Brain microvascular endothelial cell (primary cell): ENCODE measurements at places on chromosomes 13 and 19.

DNA sequence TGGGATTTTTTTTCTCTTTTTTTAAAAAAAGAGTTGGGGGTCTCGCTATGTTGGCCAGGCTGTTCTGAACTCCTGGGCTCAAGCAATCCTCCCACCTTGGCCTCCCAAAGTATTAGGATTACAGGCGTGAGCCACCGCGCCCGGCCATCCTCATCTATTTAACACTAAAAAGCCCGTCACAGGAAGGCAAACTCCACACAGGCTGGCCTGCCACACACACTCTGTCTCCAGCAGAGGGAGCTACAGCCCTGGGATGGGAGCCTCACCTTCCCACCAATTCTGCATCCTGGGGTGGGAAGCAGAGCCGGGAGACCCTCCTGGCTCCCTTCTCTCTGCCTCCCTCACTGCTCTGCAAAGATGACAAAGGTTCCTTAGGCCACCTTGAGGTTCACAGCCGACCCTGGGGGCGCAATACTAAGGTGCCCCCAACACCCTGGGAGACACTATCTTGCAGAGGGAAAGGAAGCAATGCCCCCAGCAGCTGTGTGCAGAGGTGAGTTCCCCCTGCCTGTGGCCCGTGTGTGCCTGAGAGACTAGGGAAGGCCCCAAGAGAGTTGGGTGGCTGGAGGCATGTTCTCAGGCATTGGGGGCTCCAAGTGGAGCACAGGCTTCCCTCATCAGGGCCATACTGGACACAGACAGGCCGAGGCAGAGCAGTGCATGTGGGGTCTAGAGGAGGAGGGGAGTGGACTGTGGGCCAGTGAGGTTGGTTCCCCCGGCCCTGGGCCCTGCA is 27.4 kb upstream of the TIMM44 start:
- DNase-seq: peak; percentile 20

DNA sequence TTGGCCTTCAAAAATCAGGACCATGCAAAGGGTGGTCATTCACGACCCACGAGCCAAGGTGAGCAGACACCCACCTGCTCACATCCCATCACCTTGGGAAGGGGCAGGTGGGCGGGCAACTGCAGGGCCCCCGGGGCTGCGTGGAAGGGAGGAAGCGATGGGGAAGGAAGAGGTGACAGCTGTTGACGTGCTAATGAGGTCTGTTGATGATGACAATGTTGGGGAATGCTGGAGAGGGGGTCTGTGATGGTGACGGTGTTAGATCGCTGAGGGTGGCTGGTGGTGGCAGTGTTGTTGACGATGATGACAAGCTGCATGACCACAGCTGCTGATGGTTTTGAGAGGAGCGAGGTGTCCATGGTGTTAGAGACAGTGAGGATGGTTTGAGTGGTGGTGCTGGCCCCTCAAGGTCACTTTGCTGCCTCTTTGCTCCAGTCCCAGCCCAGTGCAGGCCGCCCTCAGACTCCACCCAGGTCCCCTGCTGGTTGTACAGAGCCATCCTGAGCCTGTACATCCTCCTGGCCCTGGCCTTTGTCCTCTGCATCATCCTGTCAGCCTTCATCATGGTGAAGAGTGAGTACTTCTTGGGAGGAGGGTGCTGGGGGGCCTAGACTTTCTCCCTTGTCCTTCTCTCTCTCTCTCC is 900 bp downstream of the MCEMP1 start:
- DNase-seq: no peak

DNA sequence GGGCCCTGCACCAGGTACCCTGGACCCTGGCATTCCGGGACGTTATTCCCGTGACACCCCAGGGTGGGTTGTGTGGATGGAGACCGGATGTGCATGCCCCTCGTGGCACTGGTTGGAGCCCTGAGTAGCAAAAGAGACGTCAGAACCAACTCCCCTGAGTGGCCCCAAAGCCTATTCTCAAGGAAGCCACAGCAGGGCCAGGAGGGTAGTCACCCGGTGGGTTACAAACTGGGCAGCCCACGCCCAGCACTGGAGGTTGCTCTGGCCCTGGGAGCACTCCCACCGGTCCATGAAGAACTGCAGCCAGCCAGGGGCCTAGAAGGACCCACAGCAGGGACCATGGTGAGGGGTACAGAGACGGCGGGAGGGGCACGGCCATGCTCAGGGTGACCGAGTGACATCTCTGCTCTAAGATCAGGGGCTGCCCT is 7.5 kb downstream of the KLF16 start:
- DNase-seq: no peak

DNA sequence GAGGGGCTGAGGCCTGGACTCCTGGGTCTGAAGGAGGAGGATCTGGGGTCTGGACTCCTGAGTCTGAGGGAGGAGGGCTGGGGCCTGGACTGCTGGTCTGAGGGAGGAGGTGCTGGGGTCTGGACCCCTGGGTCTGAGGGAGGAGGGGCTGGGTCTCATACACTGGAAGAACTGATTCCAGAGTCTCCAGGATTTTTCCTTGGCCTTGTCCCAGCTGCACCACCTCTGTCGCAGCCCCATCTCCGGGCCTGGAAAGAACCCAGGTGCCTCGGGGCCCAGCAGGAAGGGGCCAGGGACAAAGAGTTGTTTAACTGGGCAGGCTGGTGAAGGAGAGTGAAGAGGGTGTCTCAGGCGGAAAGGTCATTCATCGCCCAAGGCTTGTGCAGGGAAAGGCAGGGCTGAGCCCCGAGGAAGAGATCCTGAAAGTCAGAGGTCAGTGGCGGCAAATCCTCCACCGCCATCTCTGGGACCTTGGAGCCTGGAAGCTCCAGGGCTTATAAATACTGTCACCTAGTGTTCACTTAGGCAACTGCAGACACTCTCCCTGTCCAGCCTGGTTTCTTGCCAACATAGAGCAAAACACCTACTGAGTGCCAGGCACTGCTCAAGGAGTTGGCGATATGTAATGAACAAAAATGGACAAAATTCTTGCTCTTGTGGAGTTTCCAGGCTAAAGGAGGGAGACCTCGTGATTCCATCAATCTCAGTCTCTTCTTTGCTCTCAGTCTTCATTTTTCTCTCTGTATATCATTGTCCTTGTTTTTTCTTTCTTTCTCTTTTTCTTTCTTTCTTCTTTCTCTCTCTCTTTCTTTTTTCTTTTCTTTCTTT is 4.4 kb upstream of the KCNN4 start:
- DNase-seq: peak; percentile 57

- no peak for DNase-seq
Measured at GRCh38 chr13:54185785-54186184, 1157.2 kb downstream of the OLFM4 start.

DNA sequence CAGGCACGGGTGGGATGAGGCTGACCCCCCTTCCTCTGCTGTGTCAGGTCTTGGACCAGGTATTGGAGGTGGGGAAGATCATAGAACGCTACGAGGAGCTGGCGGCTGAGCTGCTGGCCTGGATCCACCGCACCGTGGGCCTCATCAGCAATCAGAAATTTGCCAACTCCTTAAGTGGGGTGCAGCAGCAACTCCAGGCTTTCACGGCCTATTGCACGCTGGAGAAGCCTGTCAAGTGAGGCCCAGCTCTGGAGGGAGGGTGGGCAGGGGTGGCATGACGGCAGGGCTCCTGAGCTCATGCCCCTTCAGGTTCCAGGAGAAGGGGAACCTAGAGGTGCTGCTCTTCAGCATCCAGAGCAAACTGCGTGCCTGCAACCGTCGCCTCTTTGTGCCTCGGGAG is 35.3 kb downstream of the SPTBN4 start:
- DNase-seq: no peak

- DNase-seq: peak; percentile 57
Measured at GRCh38 chr19:46428239-46429135, at the start of gene PNMA8C. PNMA8C (minus strand) TSS chr19:46428936; CDS start chr19:46428359, 577 bp downstream.

- DNase-seq: no peak
Measured at GRCh38 chr13:32430018-32430747, 2.3 kb upstream of the N4BP2L1 start.

DNA sequence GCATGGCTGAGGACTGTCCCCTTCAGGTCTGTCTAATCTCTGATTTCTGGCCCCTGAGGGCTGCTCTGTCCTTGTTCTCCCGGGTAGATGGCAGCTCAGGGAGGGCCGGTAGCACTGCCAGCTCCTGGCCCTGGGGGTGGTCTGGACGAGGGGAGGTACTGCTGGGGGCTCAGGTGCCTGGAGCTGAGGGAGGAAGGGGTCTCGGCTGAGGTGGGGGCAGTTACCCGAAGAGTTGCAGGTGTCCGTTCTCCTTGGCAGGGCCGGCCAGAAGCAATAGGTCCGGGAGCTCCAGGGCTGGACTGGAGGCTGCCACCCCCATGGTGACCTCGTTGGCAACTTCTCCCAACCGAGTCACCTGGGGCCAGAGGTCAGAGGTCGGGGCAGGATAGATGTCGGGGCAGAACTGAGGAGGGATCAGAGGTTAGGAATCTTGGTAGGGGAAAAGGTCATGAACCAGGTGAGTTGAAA is 1.2 kb upstream of the EMC10 start:
- no peak for DNase-seq

GRCh38 chr13:80297094-80297493 is 43.8 kb downstream of the SPRY2 start:
- DNase-seq: no peak

GRCh38 chr13:75196147-75196837 is 285.7 kb downstream of the TBC1D4 start:
- DNase-seq: peak; percentile 73

DNA sequence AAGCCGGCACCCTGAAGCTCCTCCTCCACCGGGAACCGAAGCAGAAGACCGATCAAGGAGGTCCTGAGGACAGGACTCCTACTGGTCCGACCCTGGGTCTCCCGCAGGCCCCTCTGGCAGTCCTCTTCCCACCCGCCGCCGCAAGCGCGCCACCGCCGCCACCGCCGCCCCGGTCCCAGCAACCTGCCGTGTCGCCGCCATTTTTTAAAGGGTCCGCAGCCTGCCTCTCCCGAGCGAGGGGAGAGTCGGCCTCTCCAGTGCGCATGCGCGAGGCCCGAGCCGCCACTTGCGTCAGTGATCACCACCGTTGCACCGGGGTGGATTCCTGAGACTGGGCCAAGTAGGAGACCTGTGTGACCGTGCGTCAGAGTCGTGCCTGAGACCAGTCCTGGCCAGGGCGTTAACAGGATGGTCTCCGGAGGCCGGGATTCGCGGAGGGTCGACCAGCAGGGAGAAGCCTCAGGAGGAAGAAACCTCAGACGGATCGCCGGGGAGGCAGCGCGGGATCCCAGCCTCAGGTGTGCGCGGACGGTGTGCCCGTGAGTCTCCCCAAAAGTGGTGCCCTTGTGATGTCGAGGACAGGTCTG is 51.6 kb downstream of the ZNF146 start:
- no peak for DNase-seq

DNA sequence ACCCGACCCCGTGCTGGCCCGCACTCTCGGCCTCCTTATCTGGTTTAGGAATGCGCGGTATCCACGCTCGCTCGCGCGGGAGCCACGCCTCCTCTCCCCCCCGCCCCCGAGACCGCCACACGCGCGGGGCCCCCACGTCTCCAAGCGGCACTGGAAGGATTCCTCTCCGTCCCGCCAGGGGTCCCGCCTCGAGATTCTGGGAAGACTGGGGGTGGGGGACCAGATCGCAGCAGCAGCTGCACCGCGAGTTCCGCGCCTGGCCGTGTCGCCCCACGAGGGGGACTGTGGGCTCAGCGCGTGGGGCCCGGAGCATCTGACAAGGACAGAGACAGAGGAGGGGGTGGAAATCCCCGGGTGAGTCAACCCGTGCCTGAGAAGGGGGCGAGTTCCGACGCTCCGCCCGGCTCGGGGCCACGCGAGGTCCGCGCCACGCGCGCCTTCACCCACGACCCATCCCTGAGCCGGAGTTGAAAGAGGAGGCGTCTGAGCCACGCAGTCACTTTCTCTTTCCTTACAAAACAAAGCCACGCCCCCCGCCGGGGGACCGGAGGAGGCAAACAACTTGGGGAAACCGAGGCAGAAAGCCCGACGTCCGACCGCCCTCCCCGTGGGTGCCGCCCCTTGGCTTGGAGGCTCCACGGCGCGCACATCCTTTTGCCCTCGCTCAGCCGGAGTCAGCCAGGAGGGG is 814 bp downstream of the S1PR2 start:
- DNase-seq: no peak
